ENCODE measurements at places on chromosomes 12 and 14. TPM values are rescaled to one million over a fixed set of nuclear protein-coding genes. Genes with fewer than 3 reads are reported as not detected.

The GAS2L3 gene
- 58.5 TPM for total RNA-seq

The B4GALNT3 gene
- total RNA-seq = not detected

The VDR gene
- total RNA-seq = 1.1 TPM

The RPL10L gene
- total RNA-seq = not detected

The TAS2R9 gene
- 0.13 TPM for total RNA-seq

The LMNTD1 gene
- not detected for total RNA-seq

The KRT6A gene
- not detected for total RNA-seq

The PLBD2 gene
- total RNA-seq = 27.4 TPM

The LPAR5 gene
- not detected for total RNA-seq

The DHRS7 gene
- 46.9 TPM for total RNA-seq

The FIGNL2 gene
- 2.5 TPM for total RNA-seq

The SLC7A7 gene
- total RNA-seq = 14.7 TPM

The RNASE3 gene
- not detected for total RNA-seq

The FBXL14 gene
- 9.4 TPM for total RNA-seq

The KIF5A gene
- total RNA-seq = under 0.01 TPM

The CLEC4D gene
- total RNA-seq = not detected

The KLRF1 gene
- total RNA-seq = 0.27 TPM
